WTC11 (cell line): ENCODE measurements at places on chromosomes 16 and 17.

DNA sequence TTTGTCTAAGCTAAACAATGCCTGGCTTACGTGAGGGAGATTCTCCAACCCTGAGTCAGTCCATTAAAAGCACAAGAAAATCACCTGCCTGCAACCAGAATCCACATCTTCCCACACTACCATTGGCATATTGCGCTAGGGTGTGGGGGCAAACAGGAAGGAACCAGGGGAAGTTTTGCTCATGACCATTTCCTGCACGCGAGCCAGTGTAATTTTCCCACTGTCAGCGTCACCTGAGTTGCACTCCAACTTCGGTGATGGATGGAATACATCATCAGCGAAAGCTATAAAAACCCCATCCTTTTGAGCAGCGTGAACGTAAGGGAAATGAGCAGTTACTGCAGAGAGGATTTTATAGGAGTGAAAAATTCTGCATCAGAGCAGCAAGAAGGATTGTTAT is 167.9 kb upstream of the NOL11 start:
- peak overlapping the region; percentile 75; the same call in 1 of the 2 replicates for H3K27ac ChIP-seq
- H3K4me1 ChIP-seq, result peaks cover 25% of the 10 kb centered on the region
- DNase-seq, result no peak
- no peaks in the 10 kb centered on the region for H3K27me3 ChIP-seq
- no peaks in the 10 kb centered on the region for H3K36me3 ChIP-seq
- H3K4me3 ChIP-seq, result no peak overlapping the region

DNA sequence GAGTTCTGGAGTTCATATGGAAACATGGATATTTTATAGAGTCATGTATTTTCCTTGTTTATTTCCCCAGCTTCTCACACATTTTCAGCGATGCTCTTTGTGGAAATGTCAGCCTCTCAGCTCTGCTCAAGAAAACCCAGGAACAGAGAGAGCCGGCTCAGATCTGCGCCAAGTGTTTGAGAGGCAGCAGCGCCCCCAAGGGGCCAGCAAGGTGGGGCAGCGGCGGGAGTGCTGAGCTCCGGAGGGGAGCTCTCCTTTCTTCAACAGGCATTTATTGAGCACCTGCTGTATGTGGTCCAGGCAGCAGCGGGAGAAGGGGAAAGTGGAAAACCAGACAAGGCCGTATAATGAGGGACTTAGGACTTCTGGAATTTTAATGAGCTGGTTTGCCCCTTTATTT is 421.1 kb upstream of the C16orf82 start:
- no peaks in the 10 kb centered on the region for H3K36me3 ChIP-seq
- peaks cover 13% of the 10 kb centered on the region for H3K4me1 ChIP-seq
- no peaks in the 10 kb centered on the region for H3K27me3 ChIP-seq
- H3K4me3 ChIP-seq, result no peak overlapping the region

DNA sequence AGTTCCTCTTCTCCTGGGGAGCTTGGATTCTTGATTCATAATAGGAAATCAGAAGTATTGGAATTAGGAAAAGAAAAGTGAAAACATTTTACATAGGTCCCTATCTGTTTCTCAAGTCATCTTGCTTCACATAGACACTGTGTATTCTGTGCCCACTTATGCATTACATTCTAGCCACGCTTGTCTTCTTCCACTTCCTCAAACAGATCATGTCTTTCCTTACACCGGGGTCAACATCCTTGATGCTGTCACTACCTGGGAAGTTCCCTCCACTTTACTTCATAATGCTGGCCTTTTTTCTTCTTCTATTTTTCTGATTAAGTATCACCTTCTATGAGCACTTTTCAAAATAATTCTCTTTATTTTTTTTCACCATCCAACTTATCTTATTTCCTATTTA is 606.4 kb upstream of the CDH8 start:
- no peaks in the 10 kb centered on the region for H3K27me3 ChIP-seq
- no peak overlapping the region for H3K4me3 ChIP-seq
- DNase-seq, result no peak

GRCh38 chr17:35239823-35240222 is 3.0 kb upstream of the SLFN5 start:
- no peak for DNase-seq
- H3K27ac ChIP-seq, result peak overlapping the region; percentile 8; the same call in 1 of the 2 replicates
- no peak overlapping the region for H3K4me3 ChIP-seq
- H3K27me3 ChIP-seq, result peaks cover 26% of the 10 kb centered on the region
- peaks cover 18% of the 10 kb centered on the region for H3K4me1 ChIP-seq
- H3K36me3 ChIP-seq, result no peaks in the 10 kb centered on the region

- H3K27me3 ChIP-seq, result no peaks in the 10 kb centered on the region
- H3K27ac ChIP-seq, result no peak overlapping the region
- H3K4me1 ChIP-seq, result no peaks in the 10 kb centered on the region; the same call in 1 of the 2 replicates
- no peak for DNase-seq
Measured at GRCh38 chr16:11125936-11126335, 130.1 kb downstream of the SOCS1 start.

GRCh38 chr17:16419074-16419928 is 3.9 kb downstream of the TRPV2 start:
- DNase-seq, result no peak
- H3K4me1 ChIP-seq, result peaks cover 30% of the 10 kb centered on the region
- H3K4me3 ChIP-seq, result no peak overlapping the region
- H3K27ac ChIP-seq, result 0 out of 2 replicates have a peak overlapping the region, but pooled peaks have one; percentile 23
- H3K36me3 ChIP-seq, result no peaks in the 10 kb centered on the region

DNA sequence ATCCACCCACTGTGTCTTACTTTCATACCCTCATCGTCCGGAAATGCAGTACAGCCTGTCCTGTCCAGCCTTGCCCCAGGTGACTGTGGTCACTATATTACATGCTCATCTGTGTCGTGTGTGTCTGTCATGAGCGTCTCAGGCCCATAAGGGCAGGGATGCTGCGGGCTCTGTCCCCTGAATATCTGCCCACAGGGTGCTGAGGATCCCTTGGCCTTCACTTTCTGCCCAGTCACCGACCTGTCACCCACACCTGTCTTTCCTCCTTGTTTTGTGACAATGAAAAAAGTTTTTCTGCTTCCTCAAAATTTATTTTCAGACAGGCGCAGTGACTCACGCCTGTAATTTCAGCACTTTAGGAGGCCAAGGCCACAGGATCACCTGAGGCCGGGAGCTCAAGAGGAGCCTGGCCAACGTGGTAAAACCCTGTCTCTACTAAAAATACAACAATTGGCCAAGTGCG is 1.4 kb upstream of the CTRB1 start:
- no peak overlapping the region for H3K4me3 ChIP-seq
- H3K36me3 ChIP-seq, result no peaks in the 10 kb centered on the region
- no peaks in the 10 kb centered on the region for H3K4me1 ChIP-seq
- H3K27ac ChIP-seq, result no peak overlapping the region

DNA sequence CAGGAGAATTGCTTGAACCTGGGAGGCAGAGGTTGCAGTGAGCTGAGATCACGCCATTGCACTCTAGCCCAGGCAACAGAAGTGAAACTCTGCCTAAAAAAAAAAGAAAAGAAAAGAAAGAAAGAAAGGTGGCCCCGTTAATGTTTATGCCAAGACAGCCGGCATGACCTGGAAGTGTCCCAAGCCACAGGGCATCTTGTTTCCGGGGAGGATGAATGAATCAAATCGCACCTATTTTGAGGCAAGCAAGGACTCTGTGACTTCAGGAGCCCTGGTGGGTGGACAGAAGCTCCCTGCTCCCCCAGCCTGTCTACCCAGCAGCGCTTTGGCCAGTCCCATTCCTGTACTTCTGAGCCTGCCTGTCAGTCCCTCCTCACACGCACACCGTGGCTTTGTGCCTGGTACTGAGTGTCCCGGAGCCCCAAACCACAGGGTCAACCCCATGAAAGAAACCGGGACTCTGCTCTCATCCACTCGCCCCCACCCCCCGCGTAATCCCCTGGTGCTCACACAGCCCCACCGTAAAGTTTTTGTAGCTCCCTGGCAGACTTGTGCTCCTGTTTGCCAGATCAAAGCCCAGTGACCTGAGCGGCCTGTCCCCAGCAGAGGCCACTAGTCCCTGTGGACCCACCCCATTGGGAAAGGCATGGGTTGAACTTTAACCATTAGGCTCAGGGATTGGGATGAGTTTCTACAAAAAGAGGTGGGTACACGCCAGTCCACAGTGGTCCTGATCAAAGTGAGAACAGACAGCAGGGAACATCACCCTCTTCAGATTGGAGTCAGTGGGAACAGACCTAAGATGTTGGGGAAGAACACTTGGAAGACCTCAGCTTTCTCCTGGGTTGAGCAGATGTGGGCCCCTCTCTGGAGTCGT is 19.3 kb downstream of the CD2BP2 start:
- no peaks in the 10 kb centered on the region for H3K36me3 ChIP-seq
- peaks cover 15% of the 10 kb centered on the region for H3K4me1 ChIP-seq
- H3K27me3 ChIP-seq, result no peaks in the 10 kb centered on the region
- H3K4me3 ChIP-seq, result peak overlapping the region; percentile 67
- H3K27ac ChIP-seq, result no peak overlapping the region
- no peak for DNase-seq

DNA sequence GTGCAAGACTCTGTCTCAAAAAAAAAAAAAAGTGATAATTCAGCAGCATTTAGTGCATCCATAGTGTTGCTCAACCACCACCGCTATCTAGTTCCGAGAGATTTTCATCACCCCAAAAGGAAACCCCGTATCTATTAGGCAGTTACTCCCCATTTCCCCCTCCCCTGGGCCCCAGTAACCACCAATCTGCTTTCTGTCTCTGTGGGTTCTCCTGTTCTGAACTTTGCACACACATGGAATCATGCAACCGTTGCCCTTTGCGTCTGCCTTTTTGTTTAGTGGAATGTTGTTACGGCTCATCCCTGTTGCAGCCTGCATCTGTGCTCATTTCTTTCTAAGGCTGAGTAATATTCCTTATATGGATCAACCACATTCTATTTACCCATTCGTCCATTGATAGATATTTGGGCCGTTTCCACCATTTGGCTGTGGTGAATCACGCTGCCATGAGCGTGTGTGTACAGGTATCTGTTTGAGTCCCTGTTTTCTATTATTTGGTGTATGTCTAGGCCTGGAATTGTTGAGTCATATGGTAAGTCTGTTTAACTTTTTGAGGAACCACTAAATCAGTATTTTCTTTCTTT is 8.7 kb upstream of the SYNGR2 start:
- H3K4me3 ChIP-seq, result no peak overlapping the region
- peak overlapping the region; percentile 1; the same call in 1 of the 2 replicates for H3K27ac ChIP-seq
- no peaks in the 10 kb centered on the region for H3K4me1 ChIP-seq
- no peak for DNase-seq
- H3K36me3 ChIP-seq, result no peaks in the 10 kb centered on the region
- no peaks in the 10 kb centered on the region for H3K27me3 ChIP-seq

- DNase-seq, result no peak
- peaks cover 50% of the 10 kb centered on the region for H3K4me1 ChIP-seq
- H3K27ac ChIP-seq, result no peak overlapping the region
- H3K4me3 ChIP-seq, result no peak overlapping the region
- no peaks in the 10 kb centered on the region for H3K27me3 ChIP-seq
Measured at GRCh38 chr17:28751600-28752366, 8.0 kb downstream of the TRAF4 start.
